ENCODE measurements at places on chromosomes 6 and 20.

- DNase-seq = no peak
Observed at GRCh38 chr6:4486568-4487315, 289.5 kb upstream of the CDYL start.

GRCh38 chr6:3607171-3607570 is 144.3 kb downstream of the PXDC1 start:
- DNase-seq = no peak

- no peak for DNase-seq
Observed at GRCh38 chr6:169370666-169371343, 117.2 kb upstream of the THBS2 start.

DNA sequence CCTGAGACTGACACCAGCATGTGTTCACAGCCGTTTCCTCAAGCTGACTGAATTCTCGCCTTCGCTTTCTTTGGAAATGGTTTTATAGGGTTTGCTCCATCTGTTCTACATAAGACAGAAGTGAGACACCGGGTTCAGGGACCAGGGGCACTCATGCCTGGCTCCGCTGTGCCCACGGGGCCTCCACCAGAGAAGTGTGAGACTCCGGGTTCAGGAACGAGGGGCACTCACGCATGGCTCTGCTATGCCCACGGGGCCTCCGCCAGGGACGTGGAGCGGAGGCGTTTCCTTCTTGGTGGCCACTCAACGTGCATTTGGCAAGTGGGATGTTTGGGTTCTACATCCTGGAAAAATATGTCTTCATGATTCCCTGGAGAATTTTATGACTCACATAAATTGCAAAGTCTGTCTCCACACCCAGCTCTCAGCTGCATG is 106.6 kb downstream of the RNASET2 start:
- DNase-seq = no peak

DNA sequence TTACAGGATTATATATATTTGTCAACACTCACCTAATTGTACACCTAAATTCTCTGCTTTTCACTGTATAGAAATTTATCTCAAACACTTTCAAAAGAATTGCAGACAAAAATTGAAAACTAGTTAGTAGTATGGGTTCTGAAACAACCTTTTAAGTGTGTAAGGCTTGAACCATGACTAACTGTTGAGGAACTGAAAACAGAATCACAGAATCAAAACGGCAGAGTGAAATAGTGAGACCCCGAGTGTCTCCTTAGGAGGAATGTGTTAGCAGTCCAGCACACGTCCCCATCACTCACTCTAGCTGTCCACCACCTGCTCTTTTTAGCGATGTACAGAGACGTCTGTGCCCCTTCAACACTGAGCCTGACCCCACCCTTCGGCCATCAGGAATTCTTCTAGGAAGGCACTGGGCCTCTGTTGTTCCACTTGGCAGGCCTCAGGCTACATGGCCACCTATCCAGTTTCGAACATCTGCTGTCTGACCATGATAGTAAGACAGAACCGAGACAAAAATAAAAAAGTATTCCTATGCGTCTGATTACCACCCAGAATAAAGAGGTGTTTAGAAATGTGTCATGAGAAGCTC is 227.4 kb downstream of the C6orf118 start:
- DNase-seq = no peak

DNA sequence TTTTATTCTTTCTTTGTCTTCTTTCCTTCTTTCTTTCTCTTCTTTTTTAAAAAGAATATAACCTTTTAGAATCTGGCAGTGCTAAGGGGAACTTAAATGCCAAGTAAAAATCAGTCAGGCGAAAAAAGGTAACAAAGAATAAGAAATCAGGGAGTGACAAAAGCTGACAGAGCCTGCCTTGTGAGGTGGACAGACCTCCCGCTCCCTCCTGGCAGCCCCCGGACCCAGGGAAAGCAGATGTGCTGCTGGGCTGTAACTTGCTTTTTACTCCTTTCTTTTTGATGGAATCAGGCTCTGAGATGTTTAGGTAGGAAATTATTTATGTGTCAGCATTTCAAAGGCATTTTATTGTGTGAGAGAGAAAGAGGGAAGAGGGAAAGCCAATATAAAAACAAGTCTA is 95.5 kb upstream of the TRAF3IP2 start:
- no peak for DNase-seq

DNA sequence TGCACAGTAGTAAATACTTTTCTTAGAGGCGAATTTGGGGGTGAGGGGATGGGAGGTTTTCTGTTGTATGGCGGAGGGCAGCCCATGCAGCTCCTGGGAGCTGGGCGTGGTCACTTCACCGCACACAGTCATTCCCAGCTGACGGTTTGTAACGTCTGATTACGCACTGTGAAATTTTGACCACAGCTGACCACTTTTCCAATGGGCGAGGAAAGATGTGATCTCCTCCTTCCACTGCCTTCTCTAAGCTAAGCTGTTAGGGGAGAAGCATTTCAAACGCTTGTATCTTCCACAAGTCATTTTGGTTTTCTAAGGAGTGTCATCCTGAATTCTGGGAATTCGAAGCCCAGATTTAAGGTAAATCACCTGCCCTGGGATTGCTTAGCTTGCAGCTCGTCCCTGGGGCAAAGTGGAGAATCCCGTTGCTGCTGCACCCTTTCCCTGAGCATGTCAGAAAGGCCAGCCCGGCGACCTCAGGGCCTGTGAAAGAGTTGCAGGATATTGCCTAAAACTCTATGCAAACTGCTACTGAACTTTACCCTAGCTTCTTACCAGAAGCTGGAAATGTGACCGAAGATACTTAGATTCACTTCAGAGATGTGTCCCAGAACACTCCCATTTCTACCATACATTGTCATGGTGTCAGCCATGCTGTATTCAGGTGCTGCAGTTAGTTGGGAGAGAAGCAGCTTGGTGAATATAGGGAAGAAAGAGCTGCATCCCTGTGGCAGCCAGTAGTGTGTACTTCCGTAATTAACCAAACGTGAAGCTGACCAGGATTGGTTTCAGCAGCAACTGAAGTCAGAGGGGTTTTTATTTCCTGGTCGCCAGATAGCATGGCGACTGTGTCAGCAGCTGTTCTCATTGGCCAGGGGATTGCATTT is 58.9 kb downstream of the RREB1 start:
- DNase-seq = no peak

- DNase-seq = no peak
Observed at GRCh38 chr6:170018422-170018935, 267.1 kb downstream of the ERMARD start.

- DNase-seq = no peak
Observed at GRCh38 chr20:37697314-37697713, 3.5 kb downstream of the CTNNBL1 start.

Data from NCI-H1417 treated with DMSO at 0.1 percent for 48 hours (cell line).